ENCODE measurements at places on chromosomes 11 and 22.

- no peak for DNase-seq
Observed at GRCh38 chr22:37563153-37564081, 3.1 kb downstream of the CDC42EP1 start.

DNA sequence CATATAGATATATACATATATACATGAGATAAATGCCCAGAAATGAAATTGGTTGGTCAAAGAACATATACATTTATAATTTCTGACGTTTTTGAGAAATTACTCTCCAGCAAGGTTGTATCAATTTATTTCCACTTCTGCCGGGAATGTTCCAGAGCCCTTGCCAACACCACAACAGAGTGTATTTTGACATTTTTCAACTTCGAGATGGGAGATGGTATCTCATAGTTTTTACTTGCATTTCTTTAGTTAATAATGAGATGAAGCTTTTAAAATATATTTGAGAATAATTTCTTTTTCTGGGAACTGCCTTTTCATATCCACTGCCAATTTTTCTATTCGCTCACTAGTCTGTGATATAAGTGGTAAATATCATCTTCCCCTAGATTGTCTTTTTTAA lies 19.3 kb upstream of the CLMP start:
- no peak for DNase-seq

DNA sequence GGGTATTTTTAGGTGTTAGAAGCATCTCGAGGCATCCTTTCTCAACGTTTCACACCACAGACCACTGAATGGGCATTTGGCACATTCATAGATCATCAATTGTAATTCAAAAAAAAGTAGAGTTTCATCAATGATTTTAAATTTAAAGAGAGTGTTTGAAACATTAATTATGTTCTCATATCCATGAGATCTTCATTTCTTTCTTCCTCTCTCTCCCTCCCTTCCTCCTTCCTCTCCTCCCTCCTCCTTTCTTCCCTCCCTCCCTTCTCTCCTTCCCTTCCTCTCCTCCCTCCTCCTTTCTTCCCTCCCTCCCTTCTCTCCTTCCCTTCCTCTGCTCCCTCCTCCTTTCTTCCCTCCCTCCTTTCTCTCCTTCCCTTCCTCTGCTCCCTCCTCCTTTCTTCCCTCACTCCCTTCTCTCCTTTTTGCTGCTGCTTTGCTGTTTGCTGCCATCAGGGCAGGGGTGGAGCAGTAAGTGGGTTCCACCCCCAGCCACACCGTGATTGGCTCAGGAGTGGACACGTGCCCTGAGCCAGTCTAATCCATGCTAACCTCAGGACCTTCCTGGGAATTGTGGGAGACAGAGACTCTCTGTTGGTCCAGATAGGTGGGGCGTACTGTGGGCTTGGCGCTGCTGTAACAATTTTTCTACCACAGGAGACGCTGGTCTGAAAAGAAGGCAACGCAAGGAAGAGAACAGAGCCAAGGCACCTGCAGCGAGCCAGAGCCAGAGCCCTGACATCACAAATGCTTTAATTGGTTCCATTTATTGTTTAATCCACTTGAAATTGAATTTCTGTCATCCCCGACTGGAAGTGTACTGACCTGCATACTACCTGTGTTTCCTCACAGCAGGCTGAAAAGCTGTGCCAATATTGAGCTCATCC lies 33.7 kb upstream of the APOBEC3A start:
- no peak for DNase-seq

- DNase-seq: no peak
Observed at GRCh38 chr22:44801476-44801875, 49.1 kb downstream of the ARHGAP8 start.

DNA sequence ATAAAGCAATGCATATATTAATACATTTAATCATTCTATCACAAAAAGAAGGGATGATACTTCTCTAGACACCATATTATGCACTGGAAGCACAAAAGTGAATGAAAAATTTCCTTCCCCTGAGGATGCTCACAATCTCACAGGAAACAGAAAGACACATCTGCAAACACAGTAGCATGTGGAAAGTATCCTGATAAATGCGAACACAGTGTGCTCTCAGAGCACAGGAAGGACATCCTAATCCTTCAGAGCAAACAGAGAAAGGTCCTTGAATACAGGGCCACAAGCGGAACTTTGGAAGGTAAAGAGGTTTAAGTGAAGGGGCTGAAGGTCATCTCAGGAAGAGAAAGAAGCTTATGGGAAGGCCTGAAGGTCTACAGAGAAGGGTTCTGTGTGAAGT lies 524.6 kb upstream of the LRRC4C start:
- no peak for DNase-seq

- no peak for DNase-seq
Observed at GRCh38 chr11:118434553-118435289, 1.6 kb upstream of the KMT2A start.

DNA sequence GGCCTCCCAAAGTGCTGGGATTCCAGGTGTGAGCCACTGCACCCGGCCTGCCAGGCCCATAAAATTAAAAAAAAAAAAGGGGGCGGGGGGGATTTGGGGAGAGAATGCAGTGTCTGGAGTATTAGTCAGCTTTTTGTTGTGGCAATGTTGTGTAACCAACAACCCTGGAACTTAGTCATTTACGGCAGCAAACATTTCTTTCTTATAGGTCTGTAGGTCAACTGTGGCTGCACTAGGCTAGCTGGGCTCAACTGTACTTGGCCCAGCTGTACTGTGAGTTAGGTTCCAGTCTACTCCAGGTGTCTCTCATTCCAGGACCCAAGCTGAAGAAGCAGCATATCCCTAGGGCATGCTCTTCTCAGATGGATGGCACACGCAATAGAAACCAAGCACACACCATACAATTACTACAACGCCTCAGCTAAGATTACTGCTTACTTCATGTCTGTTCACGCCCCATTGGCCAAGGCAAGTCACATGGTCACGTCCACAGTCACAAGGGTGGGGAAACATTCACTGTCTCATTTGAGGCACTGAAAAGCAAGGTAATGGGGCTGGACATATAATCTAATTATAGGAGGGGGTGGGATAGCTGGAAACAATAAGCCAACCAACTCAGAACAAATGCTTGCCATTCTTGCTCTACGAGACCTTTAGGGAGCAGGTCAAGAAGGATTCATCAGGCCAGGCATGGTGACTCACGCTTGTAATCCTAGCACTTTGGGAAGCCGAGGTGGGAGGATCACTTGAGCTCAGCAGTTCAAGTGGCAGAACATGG lies 10.4 kb upstream of the SPINDOC start:
- DNase-seq: no peak

DNA sequence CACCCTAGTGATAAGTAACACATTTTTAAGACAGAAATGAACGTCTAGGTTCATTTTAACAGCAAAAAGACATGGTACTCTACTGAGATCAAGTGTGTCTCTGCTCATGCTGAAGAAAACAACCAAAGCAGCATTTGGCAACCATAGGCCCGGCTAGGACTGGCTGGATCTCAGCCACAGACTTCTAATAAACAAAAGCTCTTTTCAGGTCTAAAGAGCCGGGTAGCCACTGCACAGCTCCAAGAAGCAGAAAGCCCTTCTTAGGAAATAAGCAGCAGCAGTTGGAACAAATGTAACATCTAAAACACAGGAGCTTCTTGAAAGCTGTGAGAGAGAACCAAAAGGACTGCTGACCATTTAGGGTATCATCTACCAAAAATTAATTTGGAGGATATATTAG lies 37.6 kb downstream of the PITPNB start:
- DNase-seq: no peak

DNA sequence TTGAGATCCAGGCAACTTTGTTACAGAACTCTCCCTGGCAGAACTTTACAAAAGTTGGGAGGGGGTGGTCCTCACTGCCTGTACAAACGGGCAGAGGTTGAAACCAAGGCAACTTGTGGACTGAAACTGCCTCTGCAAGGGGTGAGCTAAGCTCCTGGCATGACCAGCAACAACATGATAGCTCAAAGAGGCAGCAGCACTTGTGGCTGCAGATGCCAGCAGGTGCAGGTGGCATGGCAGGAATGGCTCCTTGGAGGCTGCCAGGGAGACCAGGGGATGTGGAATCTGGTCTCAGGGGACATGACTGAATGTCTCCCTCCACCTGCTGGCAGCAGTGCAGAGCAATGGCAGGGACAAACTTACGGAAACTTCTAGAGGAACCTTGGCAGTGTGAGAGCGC lies 38.8 kb upstream of the PHF21A start:
- DNase-seq: no peak

DNA sequence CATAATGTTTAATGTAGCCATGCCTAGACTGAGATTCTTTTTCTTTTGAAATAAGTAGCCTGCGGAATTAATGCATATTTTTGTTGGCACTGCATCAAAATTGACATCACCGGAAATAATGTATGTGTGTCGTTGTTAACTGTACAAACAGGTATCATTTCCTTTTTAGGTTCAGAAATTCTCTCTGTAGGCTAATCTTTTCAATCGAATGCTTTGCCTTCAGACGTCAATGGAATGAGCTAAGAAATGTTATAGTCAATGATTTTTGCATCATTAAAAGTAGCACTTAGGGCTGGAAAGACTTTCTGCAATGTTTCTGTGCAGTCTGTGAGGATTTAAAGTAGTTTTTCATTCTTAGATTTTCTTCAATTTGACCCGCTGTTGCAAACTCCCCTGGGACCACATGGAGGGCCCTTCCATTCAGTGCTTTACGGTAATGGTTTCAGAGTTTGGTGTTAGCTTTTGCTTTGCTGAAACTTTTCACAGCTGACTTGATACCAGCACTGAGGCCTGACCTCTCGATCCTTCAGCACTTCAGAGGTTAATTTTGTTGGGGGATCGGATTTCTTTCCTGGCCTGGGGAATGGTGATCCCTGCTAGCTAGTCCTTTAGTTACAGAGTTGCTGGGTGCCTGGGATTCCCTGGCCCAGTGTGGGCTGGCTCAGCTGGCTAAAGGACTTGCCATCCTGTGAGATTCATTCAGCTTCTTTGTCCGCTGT lies 137.8 kb downstream of the DBX1 start:
- peak; percentile 24 for DNase-seq

- DNase-seq: no peak
Observed at GRCh38 chr22:44102856-44103255, 77.9 kb upstream of the PARVG start.

GRCh38 chr11:58564231-58564630 lies 11.4 kb downstream of the LPXN start:
- no peak for DNase-seq

DNA sequence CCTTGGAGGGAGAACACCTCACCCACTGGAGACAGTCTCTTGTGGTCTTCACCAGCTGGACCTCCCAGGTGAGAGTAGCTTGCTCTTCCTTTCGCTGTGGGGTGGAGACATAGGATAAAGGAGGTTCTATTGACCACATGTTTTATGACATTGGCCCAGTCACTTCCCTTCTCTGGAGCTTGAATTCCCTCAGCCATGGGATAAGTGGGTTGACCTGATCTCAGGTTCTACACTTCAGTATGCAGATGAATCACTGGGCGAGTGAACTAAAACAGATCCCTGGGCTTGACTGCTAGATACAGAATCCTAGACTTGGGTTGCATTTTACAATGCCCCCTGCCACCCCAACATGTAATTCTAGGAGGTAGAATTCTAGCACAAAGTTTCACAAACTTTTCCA lies 54.8 kb upstream of the PRSS23 start:
- DNase-seq: no peak

- DNase-seq: no peak
Observed at GRCh38 chr11:36192425-36193289, 96.6 kb downstream of the COMMD9 start.

- DNase-seq: peak; percentile 75
Observed at GRCh38 chr11:129023968-129024676, 81.5 kb upstream of the TP53AIP1 start.

DNA sequence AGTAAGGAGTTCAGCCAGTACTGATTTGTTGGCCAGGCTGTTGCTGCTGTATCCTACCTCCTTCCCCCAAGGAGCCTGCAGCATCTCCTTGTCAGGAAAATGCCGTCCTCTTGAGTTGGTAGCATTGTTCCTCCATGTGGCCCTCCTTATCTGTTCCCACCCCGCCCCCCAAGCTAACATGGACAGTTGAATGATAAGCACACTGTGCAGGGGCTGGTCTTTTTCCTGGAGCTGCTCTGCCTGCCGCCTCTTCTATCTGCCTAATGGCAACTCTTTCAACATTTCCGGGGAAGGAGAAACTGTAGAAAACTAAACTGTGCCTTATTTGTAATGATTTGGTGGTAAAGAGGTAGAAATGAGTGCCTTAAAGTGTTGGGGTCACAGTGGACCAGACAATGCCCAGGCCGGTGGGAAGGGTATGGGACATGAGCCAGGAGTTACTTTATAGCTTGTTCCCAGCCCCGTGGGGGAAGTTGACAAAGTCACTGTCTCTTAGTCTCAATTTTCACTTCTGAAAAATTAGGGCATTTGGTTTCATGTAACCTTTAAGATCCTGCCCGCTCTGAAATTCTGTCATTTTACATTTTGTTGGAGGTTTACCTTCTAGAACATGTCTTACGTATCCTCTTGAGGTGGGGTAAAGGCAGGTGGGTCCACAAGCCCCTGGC lies 4.5 kb downstream of the FAM118A start:
- DNase-seq: no peak

DNA sequence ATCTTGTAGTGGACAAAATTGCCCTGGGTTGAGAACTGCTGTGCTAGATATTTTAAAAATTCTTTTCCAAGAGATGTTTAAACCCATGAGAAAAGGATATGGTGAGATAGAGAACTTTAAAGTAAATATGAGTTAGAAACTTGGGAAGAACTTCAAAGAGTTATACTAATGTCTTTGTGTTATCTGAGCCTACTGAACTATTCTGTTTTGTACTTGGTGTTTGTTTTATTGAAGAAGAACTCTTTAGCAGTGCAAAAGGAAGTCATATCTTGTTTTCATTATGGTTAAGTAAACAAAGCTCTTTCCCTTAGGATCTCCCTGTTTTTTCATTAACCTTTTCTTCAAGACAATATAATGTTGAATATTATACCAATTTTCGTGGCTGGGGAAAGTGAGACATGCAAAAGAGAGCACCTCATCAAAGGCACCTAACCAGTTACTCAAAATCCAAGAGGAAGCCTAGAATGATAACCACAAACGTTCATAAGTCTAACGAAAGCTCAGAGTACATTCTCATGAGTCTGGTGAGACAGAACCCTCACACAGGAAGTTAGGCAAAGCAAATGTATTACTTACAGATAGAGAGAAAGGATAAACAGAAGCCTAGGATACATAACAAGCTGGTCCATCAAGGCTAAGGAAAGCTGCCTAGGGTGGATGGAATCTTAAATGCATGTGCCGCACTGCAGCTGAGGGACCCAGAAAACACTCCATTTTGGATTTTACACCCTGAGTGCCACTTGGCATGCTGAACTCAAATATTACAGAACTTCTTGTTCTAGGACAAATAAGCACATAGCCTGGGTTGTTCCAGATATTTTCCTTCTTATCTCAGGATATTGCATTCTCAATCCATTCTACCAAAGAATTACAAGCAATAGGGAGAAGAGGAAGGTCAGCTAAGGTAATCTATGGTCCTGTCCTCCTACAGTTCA lies 112.5 kb upstream of the ANO3 start:
- DNase-seq: no peak

All from DMS153 (cell line).